KBM-7 (cell line): ENCODE measurements at places on chromosomes 1 and 21.

DNA sequence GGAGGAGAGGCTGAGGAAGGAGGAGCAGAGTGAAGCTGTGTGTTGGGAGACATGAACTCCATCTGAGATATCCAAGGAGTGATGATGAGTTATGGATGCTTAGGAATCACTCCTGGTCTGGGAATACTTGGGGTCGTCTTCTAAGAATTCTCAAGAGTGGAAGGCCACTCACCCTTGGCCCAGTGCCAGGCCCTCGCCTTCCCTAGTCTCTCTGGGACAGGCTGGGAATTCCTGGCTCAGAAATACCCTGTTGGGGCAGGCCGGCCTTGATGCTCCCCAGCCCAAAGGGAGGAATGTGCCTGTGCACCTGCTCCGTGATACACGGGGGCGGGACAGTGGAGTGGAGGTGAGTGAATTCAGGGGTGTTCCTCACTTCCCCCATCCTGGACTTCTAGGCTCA is 12.6 kb upstream of the LMNA start:
- no peak for DNase-seq

- no peak for DNase-seq
Observed at GRCh38 chr1:243950166-243950565, 100.1 kb upstream of the AKT3 start.

DNA sequence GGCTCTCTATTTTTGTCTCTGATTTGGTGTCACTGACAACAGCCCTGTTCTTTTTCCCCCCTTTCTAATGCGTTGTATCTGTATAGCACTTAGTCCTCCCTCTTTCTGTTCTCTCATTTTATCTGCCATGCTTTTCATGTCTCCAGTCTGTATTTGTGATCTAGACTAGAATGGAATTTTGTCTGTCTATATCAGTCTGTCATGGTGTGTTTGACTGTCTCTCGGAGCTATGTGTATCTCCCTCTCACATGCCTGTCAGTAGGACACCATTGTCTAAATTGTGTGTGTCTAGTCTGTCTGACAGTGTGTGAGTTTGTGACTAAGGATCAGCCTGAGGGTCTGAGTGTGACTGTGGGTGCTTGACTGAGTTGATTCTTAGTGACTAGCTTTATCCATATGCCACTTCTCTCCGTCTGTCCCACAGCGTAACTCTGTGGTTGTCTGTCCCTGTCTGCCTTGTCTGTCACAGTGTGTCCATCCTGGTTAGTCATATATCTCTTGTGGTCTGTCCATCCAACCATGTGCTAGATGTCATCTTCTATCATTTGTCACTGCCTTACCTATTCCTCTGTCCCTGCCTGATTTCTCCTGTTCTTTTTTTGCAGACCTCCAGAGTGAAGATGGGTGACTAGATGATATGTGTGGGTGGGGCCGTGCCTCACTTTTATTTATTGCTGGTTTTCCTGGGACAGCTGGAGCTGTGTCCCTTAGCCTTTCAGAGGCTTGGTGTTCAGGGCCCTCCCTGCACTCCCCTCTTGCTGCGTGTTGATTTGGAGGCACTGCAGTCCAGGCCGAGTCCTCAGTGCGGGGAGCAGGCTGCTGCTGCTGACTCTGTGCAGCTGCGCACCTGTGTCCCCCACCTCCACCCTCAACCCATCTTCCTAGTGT is 1.4 kb upstream of the B4GALT2 start:
- DNase-seq = no peak

- DNase-seq = no peak
Observed at GRCh38 chr1:70760154-70760553, 287.5 kb downstream of the PTGER3 start.

- DNase-seq = no peak
Observed at GRCh38 chr1:87403061-87403820, 74.6 kb downstream of the LMO4 start.

- DNase-seq = peak; percentile 20
Observed at GRCh38 chr1:45340816-45341466, 701 bp upstream of the MUTYH start.

- no peak for DNase-seq
Observed at GRCh38 chr1:109959974-109960744, 24.4 kb upstream of the AHCYL1 start.

DNA sequence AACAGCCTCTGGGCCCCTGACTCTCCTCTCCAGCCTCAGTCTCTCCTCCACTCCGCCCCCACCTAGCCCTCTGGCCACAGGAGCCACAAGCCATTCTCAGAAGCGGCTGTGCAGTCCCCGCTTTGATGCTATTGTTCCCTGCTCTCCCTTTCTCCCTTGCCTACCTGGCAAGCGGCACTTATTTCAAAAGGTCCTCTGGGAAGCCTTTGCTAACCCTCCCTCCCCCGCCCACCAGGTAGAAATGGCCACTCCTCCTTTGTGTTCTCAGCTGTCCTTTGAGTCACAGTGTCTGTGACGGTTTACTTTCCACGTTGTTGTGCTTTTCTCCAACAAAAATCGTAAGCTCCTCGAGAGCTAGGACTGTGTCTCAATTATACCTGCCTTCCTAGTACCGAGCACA is 338.4 kb upstream of the PROX1 start:
- no peak for DNase-seq

- DNase-seq = no peak
Observed at GRCh38 chr1:3181956-3182355, 113.0 kb downstream of the PRDM16 start.

- no peak for DNase-seq
Observed at GRCh38 chr1:119731741-119732430, 20.2 kb downstream of the PHGDH start.

DNA sequence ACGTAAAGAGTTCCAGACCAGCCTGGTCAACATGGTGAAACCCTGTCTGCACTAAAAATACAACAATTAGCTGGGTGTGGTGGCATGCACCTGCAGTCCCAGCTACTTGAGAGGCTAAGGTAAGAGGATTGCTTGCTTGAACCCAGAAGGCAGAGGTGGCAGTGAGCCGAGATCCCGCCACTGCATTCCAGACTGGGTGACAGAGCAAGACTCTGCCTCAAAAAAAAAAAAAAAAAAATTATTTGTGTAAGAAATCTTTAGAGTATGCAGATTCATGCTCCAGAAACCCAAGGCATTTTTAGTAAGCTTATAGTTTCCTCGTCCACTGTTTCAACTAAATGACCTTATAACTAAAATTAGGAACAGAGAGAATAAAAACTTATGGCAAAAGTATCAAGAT is 51.3 kb downstream of the ABL2 start:
- no peak for DNase-seq

- DNase-seq = peak; percentile 42
Observed at GRCh38 chr21:34886240-34887104, 162.6 kb downstream of the RUNX1 start.

GRCh38 chr1:243375596-243375995 is 119.8 kb downstream of the SDCCAG8 start:
- no peak for DNase-seq

- no peak for DNase-seq
Observed at GRCh38 chr1:9845914-9846313, 22.1 kb upstream of the CLSTN1 start.

DNA sequence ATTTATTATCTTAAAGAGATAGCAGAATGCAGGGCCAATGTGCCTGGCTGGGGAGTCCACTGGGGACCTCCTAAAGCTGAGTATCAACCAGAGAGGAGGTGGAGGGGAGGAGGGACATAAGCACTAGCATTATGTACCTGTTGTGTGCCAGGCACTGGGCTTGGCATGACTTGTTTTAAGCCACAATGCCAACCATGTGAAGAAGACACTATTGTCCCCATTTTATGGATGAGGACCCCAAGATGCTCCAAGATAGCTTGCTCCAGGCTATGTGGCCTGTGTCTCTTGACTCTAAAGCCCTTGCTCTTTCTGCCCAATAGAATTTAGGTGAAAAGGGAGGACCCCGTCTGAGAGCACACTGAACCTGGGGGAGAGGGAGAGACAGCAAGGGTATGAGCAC is 111.3 kb downstream of the GLIS1 start:
- no peak for DNase-seq

DNA sequence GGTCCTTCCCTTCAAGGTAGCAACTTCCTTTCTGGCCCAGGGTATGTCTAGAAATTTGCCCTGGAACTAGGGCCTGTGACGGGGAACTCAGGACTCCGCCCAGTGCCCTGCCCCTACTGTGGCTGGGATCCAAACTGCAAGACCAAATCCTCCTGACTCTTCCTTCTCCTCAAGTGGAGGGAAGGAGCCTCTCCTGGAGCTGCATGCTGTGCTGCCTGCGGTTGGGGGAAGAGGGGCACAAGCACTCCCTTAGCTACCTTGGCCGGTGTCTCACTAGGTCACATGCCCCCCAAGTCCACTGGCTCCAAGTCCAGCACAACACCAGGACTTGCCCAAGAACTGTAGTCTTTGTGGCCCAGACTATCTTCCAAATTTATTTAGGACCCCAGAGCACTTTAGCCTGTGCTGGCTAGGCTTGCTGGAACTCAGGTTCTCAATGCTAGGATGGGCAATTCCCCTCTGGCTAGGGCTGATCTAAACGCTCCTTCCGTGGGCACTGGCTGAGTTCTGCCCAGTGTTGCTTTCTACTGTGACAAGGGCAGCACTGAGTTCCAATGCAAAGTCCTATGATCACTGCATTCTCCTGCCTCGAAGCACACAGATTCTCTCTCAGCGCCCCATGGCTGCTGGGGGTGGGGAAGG is 12.2 kb downstream of the ADSS2 start:
- DNase-seq = peak; percentile 27
